H1 (cell line): ENCODE measurements at places on chromosomes 1 and 21.

DNA sequence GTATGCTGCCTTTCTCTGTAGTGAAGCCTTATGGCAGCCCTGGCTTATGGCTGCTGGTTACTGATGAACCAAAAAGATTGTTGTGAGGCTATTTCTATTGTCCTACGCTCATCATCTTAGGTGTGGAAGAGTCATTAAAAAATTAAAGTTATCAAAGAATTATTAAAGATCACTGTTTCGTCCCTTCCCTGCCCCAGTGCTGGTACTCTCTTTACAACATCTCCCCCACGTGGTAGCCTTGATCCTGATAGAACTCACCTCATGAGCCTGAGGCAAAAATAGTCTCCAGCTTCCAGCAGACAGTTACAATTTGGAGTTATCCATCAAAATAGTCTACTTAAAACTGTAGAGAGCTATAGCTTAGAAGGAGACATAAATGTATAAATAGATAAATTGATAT is 201.5 kb downstream of the S1PR1 start:
- DNase-seq, result no peak

- no peak for DNase-seq
These were observed 47.6 kb downstream of the KDM5B start for GRCh38 chr1:202760589-202760988.

GRCh38 chr1:179003512-179004066 is 22.1 kb upstream of the FAM20B start:
- DNase-seq, result no peak

GRCh38 chr21:24259241-24259640 is 1348.0 kb downstream of the MRPL39 start:
- DNase-seq, result no peak

- no peak for DNase-seq
These were observed 195.5 kb upstream of the NCAM2 start for GRCh38 chr21:20802631-20803260.

DNA sequence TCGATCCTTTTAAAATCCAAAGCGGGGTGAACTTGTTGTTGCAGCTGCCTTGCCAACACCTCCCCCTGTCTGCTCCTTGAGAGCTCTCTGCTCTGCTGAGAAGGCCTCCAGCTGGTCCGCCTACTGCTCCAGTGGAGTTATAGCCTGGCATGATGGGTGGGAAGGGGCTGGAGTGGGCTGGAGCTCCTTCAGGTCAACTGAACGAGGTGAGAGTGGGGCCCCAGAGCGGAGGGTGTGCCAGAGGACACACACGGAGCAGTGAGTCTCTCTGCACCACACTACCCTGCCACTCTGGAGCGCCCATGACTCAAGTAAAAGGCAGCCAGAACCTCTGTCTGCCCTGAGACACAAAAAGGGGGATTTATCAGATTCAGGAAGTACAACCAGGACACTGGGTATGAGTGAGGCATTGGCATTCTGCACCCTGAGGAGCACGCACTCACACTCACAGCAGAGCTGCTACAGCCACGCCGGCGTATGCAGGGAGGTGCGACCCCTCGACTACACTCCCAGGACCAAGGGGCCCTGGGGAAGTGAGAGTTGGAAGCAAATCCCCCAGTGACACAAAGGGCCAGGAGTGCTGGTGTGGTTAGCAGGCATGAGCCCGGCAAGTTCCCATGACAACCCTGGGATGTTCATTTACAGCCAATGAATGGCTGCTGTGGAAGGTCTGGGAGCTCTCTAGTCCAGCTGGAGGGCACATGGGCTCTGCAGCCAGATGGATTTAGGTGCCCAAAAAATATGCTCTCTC is 28.0 kb upstream of the EVA1B start:
- no peak for DNase-seq

- no peak for DNase-seq
These were observed 30.8 kb upstream of the RD3 start for GRCh38 chr1:211522804-211523203.

GRCh38 chr1:244783138-244783537 is 52.3 kb upstream of the COX20 start:
- no peak for DNase-seq

GRCh38 chr1:227798078-227798802 is 17.2 kb upstream of the PRSS38 start:
- DNase-seq, result no peak

- DNase-seq, result no peak
These were observed 5.2 kb downstream of the TTC22 start for GRCh38 chr1:54795841-54796468.

- DNase-seq, result no peak
These were observed 19.1 kb downstream of the SMIM12 start for GRCh38 chr1:34840426-34840825.

DNA sequence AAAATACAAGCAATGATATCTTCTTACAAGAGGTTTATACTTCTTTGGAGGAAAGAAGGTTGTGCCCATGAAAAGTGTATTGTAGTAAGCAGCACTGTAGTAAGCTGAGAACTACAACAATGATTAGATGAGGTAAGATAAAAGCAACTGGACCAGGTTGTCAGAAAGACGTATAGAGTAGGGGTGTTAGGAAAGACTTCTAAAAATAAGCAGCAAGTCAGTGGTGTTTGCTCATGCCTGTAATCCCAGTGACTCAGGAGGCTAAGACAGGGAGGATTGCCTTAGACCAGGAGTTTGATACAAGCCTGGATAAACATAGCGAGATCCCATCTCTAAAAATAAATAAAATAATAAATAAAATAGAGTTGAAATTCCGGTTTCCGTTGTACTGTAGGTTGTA is 4.3 kb upstream of the OR10X1 start:
- no peak for DNase-seq

DNA sequence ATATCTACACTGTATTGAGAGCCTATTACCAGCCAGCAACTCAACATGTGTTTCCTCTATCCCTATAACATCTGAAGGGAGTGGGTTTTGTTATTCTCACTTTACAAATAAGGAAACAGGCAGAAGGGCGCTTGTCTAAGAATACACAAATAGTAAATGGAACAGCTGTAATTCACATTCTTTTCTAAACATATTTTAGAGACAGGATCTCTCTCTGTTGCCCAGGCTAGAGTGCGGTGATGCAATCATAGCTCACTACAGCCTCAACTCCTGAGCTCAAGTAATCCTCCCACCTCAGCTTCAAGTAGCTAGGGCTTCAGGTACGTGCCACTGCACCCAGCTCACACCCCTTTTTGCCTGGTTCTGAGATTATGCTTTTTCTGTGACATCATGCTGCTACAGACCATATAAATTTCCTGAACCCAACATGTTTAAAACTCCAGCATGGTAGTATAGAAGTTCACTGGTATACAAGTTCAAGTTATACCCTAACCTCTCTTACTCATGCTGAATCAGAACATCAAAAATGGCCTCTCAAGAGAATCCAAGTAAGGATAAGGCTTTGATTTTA is 8.6 kb upstream of the TACSTD2 start:
- no peak for DNase-seq

- DNase-seq, result no peak
These were observed 24.8 kb downstream of the F11R start for GRCh38 chr1:160996178-160996577.

- no peak for DNase-seq
These were observed 39.5 kb upstream of the DDAH1 start for GRCh38 chr1:85504417-85504816.

- no peak for DNase-seq
These were observed 661.6 kb upstream of the PKN2 start for GRCh38 chr1:88022516-88022915.

DNA sequence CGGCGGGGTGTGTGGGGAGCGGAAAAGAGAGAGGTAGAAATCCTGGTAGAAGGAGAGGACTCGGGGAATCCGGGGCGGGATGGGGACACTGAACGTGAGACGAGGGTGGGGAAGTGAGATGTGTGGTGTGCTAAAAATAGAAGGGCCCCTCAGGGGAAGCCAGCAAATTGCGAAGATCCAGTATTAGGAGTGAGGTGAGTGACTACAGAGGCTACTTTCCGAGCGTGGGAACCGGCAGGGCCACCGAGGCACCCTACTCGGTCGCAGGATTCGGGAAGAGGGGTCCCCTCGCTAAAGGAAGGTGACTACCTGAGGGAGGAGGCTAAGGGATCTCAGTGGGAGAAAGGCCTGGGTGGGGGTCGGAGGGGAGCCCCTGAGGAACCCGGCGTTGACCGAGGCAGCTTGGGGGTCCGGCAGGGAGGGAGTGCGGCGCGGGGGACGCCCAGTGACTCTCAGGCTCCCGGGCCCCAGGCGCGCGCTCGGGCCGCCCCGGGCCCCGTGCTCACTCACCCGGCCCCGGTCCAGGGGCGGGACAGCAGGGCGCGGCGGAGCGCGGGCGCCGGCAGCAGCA is 318 bp downstream of the ALDH4A1 start:
- no peak for DNase-seq

GRCh38 chr1:58000116-58000515 is 546.4 kb downstream of the OMA1 start:
- no peak for DNase-seq

DNA sequence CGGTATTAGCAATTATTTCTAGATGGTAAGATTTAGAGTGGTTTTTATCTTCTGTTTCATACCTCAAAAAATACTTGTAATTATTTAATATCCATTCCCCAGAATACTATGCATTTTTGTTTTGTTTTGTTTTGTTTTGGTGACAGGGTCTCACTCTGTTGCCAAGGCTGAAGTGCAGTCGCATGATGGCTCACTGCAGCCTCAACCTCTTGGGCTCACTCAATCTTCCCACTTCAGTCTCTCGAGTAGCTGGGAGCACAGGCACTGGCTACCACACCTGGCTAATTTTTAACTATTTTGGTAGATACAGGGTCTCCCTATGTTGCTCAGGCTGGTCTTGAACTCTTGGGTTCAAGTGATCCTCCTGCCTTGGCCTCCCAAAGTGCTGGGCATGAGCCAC is 252.7 kb downstream of the AKT3 start:
- DNase-seq, result no peak

DNA sequence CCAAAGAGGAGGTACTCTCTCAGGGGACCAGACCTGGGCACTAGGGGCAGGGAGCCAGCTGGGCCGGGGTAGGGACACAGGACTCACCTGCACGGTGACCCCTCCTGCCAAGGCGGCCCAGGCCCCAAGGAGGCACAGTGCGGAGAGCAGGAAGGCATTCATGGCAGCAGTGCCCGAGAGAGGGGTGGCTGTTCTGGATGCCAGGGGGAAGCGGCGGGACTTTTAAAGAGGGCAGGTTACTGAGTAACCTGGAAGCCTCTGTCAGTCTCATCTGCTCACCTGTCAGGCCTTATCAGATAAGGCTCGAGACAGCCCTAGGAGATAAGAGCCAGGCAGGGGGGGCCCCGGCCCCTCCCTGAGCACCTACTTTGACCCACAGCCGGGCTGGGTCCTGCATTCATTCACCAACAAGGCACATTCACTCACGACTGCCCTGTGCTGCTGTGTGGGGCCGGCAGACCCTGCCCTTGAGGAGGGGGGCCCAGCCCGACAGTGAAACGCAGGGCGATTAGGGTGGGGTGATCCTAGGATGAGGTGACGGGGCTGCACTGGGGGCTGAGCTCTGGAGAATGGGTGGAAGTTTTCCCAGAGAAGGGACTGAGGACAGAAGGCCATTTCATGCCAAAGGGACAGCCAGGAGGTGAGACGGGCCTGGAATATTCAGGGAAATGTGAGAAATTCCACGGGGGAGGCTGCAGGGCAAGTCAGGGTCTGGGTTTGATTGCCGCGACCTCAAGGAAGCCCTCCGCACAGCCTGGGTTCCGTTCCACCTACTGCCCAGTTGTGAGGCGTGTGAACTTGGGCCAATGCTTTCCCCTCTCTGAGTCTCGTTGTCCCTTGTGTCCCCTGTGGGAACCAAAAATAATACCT is at the start of gene GUCA2A:
GUCA2A (minus strand) TSS at position 195 of the 870 bp plus-strand sequence; CDS start at position 162, 33 bp downstream.
- DNase-seq, result no peak

GRCh38 chr1:107804741-107805140 is 160.2 kb downstream of the VAV3 start:
- DNase-seq, result no peak

DNA sequence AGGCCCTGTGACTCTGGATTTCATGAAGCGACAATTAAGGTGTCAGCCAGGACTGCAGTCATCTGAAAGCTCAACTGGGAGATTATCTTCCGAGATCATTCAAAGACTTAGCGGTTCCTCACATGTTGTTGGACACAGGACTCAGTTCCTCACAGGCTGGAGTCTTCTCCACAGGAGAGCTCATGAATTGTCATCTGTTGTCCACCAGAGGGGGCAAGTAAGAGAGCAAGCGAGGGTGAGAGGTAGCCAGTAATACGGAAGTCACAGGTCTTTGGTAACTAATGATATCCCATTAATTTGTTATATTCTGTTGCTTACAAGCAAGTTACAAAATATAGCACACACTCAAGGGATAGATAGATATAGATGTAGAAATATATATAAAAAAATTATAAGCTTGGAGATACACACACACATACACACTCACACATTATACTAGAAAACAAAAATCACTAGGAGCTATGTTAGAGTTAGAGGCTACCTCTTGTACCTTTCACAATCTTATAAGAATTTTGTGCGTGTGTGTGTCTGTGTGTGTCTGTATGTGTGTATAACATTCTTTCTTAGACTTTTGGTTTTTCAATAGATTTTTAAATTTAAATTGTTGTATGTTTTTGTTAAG is 1695.3 kb downstream of the BRINP3 start:
- peak; percentile 23 for DNase-seq
